ENCODE measurements at places on chromosomes 6 and 20.
A peak's percentile ranks its signal among the peaks of the same experiment; 100 is the strongest.

DNA sequence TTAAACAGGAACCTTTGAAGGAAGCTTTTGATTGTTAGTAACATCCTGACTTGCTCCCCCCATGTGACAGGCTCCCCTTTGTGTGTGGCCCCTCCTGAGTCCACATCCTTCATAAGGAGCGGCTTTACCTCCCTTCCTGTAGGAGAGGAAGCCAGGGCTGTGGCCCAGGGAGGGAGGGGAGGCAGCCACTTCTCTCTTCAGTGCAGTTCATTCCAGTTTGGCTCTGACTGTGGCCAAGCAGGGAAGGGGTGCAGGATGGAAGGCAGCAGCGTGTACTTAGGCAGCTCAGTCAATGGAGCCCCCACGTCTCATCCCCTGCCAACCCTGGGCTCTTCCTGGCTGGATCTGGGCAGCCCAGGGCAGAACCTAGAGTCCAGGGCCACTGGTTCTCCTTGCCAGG lies 295.2 kb downstream of the QKI start:
- DNase-seq, result no peak

DNA sequence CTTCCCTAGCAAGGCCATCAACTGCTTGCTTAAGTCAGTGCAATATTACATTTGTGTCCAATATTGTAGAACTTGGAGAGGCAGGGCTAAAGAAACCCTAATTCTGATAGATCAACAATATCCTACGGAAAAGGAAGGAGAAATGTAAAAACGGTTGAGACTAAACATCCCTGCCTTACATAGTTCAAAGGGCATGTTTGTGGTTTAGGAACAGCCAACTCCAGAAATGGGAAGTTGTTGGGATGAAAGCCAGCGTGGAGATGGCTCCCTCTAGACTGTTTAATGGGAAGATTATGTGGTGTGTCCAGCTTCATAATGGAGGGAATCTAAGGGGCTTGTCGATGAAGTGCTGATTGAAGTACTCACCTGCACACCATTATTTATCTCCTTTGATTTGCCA lies 145.3 kb upstream of the TENT5A start:
- no peak for DNase-seq

DNA sequence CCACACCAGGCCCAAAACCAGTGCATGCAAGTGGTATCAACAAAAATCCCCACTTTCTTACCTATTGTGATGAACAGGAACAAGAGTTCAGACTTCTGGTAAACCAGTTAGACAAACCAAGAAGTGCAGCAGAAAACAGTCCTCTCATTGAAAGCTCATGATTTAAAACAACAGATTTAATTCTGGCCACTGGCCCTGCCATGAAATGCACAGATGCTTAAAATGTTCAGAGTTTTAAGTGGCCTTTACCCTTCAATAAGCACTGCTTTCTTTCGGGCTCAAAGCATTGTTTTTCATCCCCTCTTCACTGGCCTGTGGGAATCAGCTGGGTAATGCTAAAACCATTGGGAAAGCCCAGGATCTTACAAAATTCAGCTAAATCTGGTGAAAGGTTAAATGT lies 102.4 kb upstream of the ISM1 start:
- DNase-seq, result no peak

DNA sequence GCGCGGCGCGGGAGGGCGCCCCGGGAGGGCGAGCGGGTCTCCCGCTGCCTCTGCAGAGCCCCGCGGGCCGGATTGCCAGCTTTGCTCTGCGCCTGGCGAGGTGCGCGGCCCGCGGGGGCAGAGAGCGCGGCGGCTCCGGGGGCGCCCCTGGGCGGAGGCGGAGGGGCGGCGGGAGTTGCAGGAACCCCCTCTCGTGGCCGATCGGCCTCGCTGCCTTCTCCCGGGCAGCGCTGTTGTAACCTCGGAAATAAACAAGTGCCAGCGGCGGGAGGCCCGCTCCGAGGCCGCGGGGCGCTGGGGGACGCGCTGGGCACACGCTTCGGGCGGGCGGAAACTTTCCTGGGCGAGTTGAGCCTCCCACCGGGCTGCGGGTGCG lies 1.2 kb downstream of the CDH4 start:
- peak; percentile 73 for DNase-seq

DNA sequence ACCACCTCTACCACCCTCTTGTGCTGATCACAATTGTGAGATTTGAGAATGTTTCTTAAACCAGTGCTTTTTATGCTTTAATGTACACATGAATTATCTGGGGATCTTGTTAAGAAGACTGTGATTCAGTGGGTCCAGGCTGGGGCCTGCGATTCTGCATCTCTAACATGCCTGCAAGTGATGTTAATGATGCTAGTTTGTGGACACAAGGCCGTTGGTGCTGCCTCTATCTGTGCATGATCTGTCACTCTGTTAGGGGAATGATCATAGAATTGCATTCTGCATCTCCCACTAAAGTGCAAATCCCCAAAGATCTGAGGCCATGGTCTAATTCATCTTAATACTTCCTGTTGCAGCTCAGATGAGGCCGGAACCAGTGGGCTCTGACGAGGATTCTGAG lies 746.5 kb downstream of the PTPRT start:
- DNase-seq, result no peak

GRCh38 chr6:28401172-28401571 lies 1.6 kb upstream of the ZSCAN12 start:
- DNase-seq, result no peak

- peak; percentile 49 for DNase-seq
These were observed 83.7 kb upstream of the ZNF322 start for GRCh38 chr6:26743157-26743821.

GRCh38 chr20:57596998-57597939 lies 23.0 kb downstream of the ZBP1 start:
- DNase-seq, result peak; percentile 93

GRCh38 chr6:42378536-42378935 lies 73.2 kb downstream of the TRERF1 start:
- DNase-seq, result no peak

DNA sequence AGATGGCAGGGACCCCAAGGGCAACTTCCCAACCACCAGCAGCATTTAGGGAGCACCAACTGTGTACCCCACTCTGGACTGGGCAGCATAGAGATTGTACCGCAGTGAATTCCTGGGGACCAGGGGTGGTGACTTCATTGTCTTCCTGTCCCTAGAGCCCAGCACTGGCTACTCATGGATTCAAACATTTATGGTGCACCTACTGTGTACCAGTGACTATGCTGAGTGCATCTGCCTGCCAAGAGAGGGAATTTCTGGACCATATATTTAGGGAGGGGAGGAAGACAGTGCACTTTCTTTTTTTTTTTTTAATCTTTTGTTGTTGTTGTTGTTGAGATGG lies 55.3 kb downstream of the UBE2V1 start:
- no peak for DNase-seq

DNA sequence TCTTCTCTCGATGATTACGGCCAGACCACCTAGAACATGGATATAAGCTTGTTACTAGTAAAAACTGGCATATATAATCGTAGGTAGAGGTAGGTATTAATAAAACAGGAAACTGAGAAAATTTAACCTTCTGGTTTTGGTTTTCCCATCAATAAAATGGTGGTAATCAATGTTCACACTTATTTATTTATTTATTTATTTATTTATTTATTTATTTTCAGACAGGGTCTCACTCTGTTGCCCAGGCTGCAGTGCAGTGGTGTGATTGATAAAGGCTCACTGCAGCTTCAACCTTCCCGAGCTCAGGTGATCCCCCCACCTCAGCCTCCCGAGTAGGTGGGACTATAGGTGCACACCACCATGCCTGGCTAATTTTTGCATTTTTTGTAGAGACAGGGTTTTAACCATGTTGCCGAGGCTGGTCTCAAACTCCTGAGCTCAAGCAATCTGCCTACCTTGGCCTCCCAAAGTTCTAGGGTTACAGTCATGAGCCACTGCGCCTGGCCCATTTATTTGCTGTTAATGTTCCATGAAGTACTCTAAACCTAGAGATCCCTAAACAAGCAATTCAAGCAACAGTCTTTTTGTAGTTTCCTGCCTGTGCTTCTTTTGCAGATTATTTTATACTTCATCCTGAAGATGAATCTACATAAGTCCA lies 11.5 kb downstream of the TOMM6 start:
- DNase-seq, result no peak

DNA sequence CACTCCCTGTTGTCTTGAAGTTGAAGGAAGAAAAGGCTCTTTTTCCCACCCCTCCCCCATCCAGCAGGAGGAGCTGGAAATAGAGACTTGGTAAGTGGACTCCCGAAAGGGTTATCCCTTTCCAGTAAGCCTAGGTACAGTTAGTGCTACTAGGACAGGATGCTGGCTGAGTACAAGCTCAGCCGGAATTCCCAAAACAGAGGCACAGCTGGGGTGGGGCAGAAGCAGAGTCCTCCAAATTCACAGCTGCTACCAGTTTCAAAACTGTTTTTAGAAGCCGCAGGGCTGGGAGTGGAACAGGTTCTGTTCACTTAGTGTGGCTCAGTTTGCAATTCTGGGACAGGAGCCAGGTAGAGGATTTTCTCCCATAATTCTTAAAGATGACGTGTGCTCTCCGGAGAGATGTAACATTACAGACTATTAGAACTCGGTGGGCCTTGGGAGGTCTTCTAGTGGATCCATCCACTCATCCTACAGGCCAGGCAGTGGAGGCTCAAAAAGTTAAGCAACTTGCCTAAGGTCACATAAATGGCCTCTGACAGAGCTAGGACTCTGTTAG lies 19.0 kb upstream of the UTRN start:
- peak; percentile 68 for DNase-seq

DNA sequence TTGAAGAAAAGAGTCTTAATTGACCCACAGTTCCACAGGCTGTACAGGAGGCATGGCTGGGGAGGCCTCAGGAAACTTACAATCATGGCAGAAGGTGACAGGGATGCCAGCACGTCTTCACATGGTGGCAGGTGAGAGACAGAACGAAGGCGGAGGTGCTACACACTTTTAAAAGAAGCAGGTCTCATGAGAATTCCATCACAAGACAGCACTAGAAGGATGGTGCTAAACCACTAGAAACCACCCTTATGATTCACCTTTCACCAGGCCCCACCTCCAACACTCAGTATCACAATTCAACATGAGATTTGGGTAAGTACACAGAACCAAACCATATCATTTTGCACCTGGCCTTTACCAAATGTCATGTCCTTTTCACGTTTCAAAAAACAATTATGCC lies 20.9 kb downstream of the TAGAP start:
- DNase-seq, result no peak

DNA sequence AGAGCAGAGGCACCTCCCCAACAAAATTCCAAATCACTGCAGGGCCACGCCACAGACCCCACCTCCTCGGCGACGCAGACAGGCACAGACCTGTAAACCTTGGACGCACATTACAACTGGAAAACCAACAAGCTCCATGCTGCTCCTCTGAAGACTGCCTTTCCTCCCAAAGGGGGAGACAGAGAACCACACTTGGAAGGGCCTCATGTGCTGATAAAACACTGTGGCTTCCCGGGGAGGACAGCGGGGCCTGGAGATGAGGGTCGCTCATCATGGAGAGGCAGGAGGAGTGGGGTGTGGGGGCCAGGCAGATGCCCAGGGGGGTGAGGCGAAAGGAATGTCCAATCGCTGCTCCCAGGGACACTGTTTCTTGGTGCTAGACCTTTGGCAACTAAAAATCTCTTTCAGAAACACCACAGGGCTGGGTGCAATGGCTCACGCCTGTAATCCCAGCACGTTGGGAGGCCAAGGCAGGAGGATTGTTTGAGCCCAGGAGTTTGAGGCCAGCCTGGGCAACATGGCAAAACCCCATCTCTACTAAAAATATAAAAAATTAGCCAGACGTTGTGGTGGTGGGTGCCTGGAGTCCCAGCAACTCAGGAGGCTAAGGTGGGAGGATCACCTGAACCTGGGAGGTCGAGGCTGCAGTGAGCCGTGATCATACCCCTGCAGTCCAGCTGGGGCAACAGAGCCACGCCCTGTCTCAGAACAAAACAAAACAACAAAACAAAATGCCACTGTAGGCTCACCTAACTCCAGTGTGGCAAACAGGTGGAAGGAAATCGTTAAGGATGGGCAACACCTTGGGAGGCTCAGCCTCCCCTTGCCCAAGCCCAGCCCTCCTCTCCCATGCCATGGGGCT lies 53.8 kb downstream of the ABHD12 start:
- DNase-seq, result peak; percentile 34

DNA sequence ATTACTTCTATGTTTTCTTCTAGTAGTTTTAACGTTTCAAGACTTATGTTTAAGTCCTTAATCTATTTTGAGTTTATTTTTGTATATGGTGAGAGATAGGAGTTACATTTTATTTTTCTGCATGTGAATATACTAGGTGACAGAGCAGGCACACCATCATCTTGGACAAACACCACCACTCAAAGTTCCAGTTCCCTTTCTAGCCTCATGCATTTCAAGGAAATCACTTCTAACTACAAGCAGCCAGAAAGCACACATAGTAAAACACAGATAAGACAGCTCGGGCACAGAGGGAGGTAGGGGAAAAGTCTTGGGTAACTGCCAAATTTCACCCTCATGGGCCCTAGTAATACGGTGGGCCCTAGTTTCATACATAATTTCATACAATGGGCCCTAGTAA lies 609.4 kb upstream of the HS3ST5 start:
- DNase-seq, result no peak

GRCh38 chr6:165001502-165002157 lies 307.8 kb downstream of the C6orf118 start:
- DNase-seq, result no peak

- DNase-seq, result no peak
These were observed 86.8 kb downstream of the NCR2 start for GRCh38 chr6:41422161-41422560.

DNA sequence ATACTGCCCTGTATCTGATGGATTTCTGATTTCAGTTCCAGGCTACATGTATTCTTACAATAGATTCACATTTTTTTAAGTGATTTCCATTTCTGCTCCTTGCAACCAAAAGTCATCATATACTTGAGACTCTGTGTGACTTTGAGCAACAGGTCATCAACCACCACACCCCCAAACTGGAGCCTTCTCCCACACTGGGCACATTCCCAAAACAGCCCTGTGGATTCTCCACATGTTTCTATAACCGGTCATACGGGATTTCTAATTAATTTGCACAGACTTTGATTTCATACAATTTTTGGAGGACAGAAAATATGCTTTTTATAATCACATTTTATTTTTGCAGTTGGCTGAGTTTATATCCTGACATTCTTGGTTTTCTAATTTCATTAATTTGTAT lies 317.2 kb upstream of the ID4 start:
- peak; percentile 32 for DNase-seq

DNA sequence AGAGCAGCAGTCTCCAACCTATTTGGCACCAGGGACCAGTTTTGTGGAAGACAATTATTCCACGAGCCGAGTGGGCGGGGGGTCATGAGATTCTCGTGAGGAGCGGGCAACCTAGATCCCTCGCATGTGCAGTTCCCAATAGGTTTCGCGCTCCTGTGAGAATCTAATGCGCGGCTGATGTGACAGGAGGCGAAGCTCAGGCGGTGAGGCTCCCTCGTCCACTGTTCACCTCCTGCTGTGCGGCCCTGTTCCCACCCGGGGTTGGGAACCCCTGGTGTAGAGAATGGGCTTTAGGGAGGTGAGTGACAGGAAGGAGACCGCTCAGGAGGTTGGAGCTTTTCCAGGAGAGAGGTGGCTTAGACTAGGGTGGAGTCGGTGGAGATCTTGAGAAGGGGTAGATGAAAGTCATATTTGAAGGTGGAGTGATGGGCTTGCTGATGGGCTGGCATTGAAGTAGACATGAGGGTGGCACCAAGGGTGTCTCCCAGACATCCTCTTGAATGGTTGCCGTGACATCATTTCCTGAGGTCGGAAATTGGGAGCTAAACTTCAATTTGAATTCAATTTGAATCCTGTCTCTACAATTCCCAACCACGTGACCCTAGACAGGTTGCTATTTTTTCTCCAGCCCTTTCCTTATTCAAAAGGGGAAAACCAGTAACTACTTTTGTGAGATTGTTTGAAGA lies 1.5 kb upstream of the RAD21L1 start:
- no peak for DNase-seq
